ENCODE measurements at places on chromosomes 4 and X.
A peak's percentile ranks its signal among the peaks of the same experiment; 100 is the strongest.

DNA sequence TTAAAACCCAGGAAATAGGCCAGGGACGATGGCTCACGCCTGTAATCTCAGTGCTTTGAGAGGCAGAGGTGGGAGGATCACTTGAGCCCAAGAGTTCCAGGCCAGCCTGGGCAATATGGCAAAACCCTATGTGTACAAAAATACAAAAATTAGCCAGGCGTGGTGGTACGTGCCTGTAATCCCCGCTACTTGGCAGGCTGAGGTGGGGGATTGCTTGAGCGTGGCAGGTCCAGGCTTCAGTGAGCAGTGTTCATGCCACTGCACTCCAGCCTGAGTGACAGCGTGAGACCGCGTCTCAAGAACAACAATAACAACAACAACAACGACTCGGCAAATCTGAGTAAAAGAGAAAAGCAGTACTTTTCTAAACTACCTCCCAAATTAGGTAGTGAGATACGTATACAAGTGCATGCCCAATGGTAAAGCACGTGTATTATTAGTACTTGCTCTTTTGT is 13.0 kb upstream of the NDUFC1 start:
- DNase-seq, result no peak

DNA sequence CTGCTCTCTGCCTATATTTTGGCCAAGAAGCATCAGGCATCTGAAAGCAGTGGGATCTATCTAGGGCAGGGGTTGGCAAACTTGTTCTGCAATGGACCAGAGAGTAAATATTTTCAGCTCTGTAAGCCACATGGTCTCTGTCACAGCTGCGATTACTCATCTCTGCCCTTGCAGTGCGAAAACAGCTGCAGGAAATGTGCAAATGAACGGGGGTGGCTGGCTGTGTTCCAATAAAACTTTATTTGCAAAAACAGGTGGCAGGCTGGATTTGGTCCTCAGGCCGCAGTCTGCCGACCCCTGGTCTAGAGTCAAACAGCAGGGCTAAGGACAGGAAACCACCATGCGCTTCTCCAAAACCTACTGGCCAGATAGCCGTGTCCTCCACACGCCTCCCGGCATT is 48.6 kb downstream of the ACOX3 start:
- peak; percentile 41 for DNase-seq

DNA sequence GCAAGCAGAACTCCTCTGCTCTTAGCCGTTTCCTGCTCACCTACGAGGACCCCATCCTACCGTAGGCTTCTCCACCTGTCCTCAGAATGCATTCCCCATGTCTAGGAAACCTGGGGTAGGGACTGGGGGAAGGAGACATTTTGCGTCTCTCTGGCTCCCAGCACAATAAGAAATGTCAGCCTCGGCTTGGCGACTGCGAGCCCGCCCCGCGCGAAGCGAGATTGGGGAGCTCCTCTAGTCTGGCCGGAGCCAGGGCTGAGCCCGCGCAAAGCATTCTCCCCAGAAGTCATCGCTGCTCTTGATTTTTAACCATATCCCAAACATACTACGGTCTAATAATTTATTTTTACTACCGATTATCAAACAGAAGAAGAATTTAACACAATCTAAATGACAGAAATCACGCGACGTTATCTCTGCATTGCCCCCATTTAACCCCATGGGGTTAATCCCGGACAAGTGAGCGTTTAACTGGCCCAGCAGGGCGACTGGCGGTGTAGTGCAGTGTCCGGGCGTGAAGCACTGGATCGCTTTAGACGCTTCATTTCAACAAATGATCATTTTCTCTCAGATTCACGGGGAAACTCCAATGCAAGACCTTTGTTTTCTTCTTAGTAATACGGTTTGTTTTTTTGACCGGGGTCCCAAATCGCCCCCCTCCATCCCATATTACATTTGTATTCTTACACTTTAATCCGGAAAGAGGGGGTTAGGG is 8.0 kb upstream of the PITX2 start:
- no peak for DNase-seq

DNA sequence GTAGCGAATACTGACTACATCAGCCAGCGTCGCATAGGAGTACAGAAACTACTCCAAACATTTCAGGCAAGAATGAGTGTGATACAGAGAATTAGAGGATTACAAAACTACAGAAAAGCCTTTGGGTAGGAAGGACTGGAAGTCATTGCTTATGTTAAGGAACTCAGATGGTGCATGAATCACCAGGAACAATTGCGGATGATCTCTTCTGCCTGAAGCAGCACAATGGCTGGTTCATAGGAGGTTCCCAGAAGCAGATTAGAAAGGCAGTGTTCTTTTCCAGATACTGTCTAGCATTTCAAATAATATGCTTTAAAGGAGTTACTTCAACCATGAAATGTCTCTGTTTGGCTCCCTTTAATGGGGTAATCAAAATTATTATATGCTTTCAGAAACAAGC is 42.5 kb upstream of the MAP9 start:
- DNase-seq, result no peak

GRCh38 chrX:30533266-30533665 is 44.3 kb downstream of the TASL start:
- DNase-seq, result no peak

DNA sequence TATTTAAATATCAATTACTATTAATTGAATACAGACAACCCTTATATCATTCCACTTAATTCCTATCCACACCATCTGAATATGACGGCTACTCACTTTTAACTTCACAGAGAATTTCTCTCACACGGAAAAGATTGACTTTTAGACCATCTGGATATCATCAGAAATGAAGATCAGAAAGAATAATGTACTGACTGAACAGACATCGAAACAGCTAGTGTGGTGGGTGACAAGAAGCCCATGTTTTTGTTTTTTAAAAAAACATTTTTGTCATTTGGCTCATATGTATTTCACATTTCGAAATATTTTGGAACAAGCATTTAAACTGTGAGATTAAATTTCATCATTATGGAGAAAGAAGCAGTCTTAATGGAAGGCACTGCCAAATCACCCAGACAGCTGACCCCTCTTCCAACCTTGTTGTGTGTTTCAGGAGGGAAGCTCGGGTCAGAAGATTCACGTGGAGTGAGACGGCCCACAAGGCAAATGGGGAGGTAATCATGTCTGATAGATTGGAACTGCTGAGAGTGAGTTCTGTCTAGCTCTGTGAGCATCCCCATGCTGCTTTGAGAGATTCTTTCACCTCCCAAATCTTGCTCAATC is 204.2 kb upstream of the RASGEF1B start:
- no peak for DNase-seq

DNA sequence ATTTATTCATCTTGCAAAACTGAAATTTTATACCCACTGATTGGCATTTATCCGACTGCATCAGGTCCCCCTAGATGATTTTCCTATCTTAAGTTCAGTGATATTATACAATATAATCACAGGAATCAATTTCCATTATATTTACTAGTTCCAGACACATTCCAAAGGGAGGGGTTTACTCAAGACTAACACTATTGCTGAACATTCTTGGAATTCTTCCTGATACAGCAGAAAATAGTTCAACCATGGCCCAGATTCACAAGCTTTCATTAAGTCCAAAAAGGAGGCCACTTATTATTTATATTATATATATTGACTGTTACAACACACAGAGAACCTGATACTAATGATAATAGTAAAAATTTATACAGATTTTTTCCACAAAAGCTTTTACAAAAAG is 2353.6 kb downstream of the PCDH7 start:
- DNase-seq, result no peak

DNA sequence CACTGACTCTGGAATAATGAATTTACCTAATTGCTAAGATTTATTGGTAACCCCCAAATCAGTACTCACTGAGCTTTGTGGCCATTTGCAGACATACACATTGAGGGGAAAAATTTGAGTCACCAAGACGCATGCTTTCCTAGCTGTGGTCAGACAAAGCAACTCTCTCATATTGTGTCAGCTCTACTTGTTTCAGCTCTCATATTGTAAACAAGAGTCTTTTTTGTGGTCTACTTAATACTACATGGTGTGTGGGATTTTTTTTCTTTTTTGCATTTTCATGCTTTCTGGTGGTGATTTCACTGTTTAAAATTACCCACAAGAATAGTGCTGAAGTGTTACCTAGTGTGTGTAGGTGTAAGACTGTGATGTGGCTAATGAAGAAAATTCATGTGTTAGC is 428.2 kb upstream of the GALNT7 start:
- DNase-seq, result no peak

GRCh38 chrX:50721764-50722521 is 92.1 kb downstream of the SHROOM4 start:
- no peak for DNase-seq

DNA sequence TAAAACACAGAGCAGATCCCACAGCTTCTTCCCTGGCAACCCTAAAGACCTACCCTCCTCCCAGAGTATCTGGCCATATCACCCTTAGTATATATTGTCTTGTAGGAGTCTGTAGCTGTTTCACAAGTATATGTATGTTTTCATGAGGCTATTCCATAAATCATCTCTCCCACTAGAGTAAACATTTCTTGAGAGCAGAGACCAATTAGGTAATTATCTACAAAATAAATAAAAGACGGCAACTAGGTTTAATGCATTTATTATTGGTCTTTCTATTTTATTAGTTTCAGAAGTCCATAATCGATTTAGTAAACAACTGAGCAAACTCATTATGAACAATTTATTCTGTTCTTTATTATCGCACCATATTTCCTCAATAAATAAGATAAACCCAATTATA is 7.0 kb downstream of the ACOT9 start:
- DNase-seq, result no peak

DNA sequence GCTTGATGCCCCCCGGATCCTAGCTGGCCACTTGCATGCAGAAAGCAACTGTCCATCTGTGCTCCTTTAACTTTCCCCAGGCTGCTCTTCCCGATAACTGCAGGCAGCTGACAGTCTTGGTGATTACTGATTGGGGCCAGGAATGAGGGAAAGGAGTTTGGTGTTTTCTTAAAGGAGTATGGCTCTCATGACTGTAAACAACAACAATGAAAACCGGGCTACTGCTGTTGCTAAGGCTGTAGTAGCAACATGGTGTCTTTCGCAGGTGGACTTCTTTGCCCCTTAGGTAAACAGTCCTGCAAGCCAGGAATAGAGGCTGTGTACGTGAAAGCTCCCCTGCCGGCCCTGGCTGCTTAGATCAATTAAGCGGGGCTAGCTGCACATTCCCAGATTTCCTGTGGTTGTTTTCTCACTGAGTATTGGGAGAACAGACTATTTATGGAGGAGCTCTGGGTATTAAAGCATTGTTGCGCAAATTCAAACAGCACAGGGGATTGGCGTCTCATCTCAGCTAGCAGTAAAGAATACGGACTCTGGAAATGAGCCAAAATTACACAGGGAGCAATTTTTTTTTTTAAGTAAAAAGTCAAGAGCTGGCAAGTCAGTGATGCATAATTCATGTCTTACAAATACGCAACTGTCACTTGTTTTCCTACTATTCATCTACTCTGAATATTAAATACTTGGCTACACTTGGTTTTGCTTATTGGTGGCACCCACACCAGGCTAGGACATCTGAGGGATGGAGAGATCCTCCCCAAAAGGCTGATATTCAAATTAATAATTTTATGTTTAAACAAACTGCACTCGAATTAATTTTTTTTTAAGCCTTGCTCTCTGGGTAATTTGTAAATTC is 61.6 kb upstream of the NAP1L5 start:
- no peak for DNase-seq

- no peak for DNase-seq
Measured at GRCh38 chr4:85402371-85402770, 72.6 kb upstream of the ARHGAP24 start.

DNA sequence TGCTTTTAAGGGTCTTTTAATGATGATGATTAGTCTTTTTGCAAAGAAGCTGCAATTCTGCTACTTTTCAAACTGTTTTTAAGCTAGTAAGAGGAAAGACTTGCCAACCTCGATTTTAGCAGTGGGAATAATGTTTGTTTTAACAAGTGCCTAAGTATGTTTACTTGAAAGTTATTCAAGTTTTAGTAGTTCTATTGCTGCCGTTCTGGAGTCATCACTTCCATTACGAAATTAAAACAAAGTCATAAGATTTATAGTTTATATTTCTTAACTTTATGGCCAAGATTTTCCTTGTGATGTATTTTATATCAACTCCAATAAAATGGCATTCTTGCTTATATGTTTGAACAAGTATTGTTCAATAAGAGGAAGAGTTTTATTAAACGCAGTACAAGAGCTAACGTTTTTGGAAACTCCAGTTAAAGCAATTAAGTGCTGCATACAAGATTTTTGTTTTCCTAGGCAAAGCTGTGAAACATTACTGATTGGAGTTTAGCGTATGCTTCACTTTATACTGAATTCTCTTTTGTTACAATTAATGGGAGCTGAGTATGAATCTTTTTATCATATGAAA is 211.3 kb downstream of the TENM3 start:
- DNase-seq, result no peak

- no peak for DNase-seq
Measured at GRCh38 chr4:1409079-1409478, 2.8 kb upstream of the NKX1-1 start.

GRCh38 chr4:105059337-105059736 is 87.3 kb upstream of the TET2 start:
- no peak for DNase-seq

DNA sequence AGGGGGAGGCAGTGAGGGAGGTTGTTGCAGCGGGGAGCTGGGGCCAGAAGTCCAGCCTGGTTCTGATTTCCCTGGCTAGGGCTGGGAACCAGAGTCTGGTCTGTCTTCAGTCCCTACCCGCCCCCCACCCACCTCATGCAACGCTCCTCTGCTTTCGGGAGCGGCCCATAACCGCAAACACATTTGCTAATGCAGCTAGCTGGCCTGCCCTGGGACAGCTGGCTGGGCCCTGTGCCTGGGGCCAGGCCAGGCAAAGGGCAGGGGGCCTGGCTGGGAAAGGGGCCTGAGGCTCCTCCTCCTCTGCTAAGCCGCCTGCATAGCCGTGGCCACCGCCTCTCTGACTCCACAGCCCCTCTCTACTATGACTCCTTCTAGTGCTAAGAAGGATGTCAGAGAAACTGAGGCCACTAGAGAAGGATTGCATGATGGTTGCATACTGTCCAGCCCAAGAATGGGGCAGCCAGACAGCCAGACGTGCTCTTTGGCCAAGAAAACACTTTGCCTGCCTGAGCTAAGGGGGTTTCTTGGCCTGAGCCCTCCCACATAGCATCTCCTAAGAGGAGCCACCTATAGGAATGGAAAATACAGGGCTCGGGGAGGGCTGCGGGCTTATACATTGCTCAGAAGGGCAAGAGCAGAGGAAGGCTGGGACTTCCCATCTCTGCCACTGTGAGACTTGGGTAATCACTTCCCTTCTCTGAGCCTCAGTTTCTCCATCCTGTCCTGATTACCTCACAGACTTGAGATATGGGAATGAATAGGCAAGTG is 76.9 kb downstream of the PJA1 start:
- no peak for DNase-seq

DNA sequence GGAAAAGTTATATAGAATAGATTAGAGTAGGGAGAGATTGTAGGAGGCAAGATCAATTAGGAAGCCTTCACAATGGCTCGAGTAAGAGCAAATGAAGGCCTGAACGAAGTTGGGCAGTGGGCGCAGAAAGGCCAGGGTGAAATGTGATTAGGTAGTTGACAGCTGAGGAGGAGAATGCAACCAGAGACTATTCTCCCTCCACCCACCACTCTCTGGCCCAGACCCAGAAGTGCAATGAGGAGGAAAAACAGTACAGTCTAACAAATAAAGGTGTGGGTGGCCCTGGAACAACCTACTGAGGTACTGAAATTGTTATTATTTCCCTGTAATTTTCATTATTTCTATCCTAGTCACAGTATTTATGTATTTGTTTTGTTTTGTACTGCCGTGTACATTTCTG is 176.7 kb downstream of the SLC39A8 start:
- DNase-seq, result no peak

All from CD4-positive, CD25-positive, alpha-beta regulatory T cell (primary cell).